NCI-H1694 (cell line): ENCODE measurements at places on chromosomes 7 and 10.
A peak's percentile ranks its signal among the peaks of the same experiment; 100 is the strongest.

GRCh38 chr7:7614018-7614741, 26.4 kb upstream of the UMAD1 start:
- DNase-seq, result no peak

GRCh38 chr10:132597654-132598053, 60.1 kb downstream of the INPP5A start:
- no peak for DNase-seq

DNA sequence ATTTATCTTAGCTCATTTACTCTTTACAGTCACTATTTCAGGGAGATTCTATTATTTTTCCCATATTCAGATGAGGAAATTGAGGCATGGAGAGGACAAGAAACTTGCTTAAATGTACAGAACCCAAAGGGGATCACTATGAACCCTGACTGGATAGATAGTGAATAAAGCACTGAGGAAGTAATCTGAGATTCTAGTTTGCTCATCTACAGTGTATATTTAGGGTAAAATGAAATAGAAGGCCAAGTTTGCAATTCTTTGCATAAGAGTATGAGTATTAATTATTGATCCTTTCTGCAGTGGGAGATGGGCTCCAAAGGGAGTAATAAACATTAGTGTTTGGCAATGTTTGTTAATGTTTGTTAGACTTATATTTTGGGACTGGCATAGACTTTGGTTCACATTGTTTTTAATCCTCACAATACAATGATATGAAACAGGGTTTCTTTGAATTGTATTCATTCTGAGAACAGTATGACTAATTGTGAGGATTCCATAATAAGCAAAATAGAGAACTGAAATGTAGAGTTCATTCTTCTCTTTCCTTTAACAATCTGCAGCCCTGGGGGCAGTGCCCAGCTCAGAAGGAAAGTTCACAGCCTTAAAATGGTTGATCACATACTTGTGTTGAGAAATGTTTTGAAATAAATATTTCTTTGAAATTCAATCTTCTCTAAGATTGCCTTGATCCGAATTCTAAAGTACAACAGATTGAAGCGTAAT, 131.0 kb upstream of the ZNF804B start:
- no peak for DNase-seq

GRCh38 chr7:130875265-130875741, 141.3 kb upstream of the KLF14 start:
- peak; percentile 10 for DNase-seq

DNA sequence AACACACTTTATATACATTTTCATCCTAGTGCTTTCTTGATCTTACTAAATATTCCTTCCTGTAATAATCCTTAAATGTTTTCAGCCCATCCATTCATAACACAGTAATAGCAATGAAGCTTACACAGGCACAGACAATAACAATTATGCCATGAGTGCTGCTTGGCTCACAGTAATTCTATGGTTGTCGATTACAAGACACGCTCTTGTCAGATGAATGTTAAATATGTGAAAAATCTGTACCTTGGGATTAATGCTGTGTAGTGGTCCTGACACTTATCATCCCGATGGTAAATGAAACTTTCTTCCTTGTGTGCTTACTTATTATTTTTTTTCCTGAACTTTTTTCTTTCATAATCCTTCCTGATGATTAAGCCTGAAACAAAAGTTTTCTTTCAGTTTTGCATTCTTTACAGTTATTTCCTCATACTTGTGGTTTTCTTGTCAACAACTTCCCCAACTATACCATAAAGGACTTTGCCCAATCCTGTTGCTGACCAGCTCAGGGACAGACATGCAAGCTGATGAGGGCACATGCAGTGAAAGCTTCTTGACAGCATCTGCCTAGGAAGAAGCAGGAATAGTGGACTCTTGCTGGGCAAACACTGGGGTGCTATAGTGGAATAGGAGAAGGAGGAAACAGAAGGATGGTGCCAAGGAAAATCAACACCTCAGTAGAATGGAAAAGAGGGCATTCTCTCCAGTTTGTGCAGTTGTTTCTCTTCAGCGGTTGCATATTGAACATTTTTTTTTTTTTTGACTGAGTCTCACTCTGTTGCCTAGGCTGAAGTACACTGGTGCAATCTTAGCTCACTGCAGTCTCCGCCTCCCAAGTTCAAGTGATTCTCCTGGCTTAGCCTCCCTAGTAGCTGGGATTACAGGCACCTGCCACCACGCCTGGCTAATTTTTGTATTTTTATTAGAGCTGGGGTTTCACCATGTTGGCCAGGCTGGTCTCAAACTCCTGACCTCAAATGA, 6.7 kb upstream of the MGAM2 start:
- no peak for DNase-seq

GRCh38 chr7:150462413-150462812, 12.0 kb downstream of the GIMAP8 start:
- no peak for DNase-seq

DNA sequence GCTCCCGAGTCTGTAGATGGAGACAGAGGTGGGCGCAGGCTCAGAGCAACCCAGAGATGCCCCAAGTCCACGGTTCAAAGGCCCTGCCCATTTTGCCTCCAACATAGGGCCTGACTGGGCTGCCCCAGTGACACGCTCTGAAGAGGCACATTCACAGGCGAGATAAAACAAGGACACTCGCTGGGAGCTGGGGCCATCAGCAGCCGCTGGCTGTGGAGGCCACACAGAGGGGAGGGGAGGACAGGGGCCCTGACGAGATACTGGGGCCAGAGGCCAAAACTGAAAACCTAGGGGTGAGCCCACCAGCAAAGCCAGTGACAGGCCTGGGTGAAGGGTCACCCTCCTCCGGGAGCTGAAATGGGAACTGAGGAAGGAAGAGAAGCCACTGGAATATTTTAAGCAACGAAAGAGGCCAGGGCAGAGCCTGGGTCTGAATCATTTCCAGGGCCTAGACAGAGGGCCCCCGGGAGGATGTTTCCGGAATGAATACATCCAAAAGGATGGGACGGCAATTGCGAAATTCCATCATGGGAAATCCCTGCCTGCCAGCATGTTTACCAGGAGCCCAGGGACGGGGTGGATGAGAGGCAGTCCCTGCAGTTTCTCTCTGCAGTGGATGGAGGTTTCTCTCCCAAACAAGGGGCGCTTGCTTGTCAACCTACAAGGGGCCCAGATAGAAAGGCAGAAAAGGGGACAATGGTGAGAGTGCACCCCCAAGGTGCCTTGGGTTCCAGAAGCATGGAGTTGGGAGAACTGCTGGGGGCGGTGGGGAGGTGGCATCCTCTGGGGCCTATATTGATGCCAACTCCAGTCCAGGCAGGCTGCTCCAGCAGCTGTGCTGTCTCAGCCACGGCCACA, 29.0 kb upstream of the HSPA12A start:
- no peak for DNase-seq

- no peak for DNase-seq
Measured at GRCh38 chr7:151644554-151644953, 124.9 kb upstream of the RHEB start.

GRCh38 chr10:88120599-88121333, 257.3 kb downstream of the PTEN start:
- DNase-seq, result no peak

DNA sequence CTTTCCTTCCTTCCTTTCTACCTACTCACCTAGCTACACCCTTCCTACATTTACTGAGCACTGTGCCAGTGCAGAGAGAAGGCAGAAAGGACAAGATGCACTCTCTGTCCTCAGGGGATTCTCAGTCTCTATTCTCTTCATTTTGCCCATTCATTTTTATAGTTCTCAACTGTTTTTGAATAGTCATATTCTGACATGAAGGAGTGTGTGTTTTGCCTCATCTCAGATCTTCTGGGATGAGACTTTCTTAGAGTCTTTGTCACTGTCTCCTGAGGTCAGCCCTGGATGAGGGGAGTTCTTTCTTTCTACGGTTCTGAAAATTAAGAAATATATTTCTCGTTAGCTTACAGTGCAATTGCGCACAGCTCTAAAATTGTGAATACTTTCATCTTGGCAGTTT, 21.3 kb downstream of the CLCN1 start:
- no peak for DNase-seq

DNA sequence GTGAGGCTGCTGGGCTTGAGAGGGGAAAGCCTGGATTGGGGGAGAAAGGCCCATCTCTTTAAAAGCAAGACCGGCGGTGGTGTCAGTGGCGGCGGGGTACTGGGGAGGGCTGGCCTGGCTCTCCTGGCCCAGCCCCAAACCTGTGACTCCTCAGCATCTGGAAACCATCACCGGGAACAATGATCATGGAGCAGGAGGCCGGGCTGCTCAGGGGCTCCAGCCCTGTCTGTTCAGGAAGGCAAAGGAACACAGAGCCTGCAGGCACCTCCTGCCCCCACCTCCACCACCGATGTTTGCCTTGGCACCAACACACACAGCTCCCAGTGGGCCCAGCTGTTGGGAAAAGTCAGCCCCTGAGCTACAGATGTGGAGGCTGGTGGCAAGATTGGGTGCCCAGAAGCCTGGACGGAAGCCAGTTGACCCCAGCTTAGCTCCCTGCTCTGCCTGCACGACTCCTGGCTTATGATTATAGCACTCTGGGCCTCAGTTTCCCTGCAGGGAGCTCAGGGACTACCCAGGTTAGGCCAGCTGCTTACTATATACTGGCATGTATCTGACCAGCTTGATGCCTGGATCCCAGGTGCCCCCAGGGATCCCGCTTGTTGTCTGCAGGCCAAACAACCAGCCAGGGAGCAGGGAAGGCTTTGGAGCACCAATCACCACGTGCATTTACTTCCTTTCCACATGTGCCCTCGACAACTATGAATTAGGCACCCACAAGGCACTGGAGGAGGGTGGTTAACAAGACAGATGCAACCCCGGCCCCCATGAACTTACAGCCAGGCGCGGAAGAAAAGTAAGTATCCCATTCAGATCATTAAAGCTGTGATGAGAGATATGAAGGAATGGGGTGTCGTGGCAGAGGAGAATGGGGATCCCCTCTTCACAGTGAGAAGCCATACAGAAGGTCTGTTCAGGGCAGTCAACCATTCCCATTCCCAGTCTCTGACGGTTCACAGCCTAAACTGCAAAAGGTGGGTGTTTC, 37.3 kb downstream of the ZCCHC24 start:
- DNase-seq, result no peak

DNA sequence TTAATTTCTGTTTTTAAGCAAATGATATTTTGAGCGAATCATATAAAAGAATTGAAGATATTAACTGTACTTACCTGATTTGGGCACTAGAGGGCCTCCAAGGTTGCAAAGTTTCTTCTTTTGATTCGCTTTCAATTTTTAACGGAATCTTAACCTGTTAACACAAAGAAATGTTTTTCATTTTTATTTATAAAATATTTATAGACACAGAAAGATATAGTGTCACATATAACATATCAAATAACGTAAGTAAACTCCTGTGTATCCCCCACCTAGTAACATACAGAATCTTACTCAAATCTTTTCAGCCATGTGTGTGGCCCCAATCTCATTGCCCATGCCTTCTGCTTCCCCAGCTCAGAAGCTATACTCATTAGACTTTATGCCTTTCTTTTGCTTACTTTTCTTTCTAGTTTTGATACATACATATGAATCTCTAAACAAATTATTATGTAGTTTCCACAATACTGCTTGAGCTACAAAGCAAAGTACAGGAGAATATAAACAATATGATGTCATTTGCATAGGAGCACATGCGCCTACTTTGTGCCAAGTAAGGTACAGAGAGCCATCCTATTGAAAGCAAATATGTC, 49.5 kb upstream of the ZPBP start:
- DNase-seq, result peak; percentile 15

GRCh38 chr7:99762680-99763327, 21.2 kb downstream of the CYP3A4 start:
- no peak for DNase-seq

GRCh38 chr7:131346885-131347592, 19.4 kb downstream of the MKLN1 start:
- DNase-seq, result no peak

DNA sequence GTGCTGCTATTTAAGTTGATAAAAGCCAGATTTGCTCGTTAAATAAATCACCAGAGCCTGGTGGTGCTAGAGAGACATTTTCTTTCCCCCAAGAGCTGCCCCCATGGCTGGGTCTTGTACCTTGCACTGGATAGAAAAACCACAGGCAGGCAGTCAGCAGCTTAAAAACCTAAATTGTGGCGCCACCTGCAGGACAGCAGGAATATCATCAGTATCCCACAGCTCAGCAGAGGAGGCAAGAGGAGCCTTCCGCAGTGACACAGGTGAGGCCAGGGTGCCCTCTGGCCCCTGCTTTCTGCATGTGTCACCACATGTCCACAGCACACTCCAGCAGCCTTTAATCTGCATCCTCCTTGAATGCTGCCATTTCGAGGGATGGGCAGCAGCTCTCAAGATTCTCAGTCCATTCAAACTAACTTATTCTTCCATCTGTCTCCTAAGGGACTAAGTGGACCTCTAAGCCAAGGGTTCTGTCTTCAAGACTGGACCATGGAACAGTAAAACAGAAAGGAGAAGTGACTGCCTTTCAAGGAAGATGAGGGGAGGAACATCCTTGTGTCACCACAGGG, 4.5 kb upstream of the PLXNA4 start:
- peak; percentile 65 for DNase-seq

DNA sequence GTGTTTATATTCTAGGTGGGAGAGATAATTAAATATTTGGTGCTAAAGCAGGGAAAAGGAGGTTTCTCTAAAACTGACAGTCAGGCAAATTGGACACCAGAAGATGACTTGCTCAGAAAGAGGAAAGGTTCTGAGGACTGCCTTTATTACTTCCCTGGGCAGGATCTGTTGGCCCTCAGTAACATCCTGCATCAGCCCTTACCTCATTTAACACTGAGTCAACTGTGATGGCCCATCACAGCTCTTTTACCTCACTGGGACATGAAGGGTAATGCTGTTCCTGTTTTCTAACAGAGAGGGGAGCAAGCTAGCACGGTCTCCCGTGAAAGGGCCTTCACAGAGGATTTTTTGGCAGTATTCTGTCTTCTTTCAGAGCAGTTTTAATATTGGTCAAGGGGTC, 12.0 kb downstream of the PPP1R17 start:
- no peak for DNase-seq

GRCh38 chr7:41915871-41916270, 213.0 kb upstream of the INHBA start:
- no peak for DNase-seq

GRCh38 chr10:89369156-89370105, 8.4 kb upstream of the IFIT1B start:
- DNase-seq, result no peak

DNA sequence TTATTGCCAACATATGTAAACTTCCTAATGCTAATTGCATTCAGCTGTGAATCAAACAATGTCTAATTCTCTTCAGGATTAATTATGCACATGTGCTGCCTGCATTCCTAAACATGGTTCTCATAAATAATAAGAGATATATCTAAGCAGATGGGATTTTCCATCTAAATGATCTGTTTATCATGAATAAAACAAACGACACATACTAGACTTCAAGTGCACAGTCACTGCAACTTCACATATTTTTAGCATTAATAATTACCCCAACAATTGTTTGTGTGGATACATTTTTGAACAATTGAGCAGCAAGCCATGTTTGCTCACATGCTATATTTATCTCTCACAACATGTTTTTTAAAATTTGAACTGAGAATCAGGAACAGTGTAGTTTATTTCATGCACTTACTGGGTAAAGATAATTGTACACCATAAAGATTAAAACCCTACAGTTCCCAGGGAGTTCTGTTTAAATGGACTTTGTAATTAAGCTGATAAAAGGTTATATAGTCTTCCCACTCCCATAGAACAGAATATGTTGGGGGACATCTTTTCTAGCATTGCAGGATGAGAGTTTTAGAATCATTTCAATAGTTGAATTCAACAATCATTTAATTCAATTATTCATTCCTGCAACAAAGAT, 378.5 kb downstream of the MDFIC start:
- DNase-seq, result no peak

- DNase-seq, result no peak
Measured at GRCh38 chr7:68107968-68108367, 1111.3 kb downstream of the TYW1 start.
